Urothelium cell line (cell line): ENCODE measurements at places on chromosomes 13 and 19.

DNA sequence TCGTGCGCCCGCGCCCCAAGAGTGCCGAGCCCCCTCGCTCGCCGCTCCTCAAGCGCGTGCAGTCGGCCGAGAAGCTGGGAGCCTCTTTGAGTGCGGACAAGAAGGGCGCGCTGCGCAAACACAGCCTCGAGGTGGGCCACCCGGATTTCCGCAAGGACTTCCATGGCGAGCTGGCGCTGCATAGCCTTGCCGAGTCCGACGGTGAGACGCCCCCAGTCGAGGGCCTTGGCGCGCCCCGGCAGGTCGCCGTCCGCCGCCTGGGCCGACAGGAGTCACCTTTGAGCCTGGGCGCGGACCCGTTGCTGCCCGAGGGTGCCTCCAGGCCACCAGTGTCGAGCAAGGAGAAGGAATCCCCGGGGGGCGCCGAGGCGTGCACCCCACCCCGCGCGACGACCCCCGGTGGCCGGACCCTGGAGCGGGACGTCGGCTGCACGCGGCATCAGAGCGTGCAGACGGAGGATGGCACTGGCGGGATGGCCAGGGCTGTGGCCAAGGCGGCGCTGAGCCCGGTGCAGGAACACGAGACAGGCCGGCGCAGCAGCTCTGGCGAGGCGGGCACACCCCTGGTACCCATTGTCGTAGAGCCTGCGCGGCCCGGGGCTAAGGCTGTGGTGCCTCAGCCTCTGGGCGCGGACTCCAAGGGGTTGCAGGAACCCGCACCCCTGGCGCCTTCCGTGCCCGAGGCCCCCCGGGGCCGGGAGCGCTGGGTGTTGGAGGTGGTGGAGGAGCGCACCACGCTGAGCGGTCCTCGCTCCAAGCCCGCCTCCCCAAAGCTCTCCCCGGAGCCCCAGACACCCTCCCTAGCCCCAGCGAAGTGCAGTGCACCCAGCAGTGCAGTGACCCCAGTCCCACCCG is 7.1 kb downstream of the DNASE2 start:
- no peak for DNase-seq

DNA sequence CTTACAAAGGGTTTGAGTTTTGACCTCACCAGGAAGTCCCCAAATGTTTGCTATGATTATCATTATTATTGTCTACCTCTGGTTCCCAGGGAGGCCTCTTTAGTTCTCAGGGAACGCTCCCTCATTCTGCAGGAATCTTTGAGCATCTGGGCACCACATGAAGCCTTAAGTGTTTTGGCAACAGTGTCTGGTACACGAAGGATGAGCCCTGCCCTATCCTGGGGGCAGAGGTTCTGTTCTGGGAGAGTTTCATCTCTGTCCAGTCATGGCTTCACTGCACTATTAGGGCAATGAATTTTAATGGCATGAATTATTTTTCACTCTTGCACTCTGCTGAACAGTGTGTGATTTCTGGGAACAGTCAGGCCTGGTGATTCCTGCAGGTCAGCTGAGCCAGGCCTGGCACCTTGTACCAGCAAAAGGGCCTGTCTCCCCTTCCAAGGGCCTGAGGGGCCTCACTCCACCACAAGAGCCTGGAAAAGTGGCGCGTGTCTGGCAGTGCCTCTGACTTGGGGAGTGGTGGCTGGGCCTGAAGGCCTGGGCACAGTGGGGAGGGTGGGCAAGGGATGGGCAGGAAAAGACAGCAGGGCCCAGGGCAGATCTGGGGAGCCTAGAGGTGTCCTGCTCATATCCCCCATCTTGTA is 4.6 kb downstream of the FAM187B start:
- no peak for DNase-seq

DNA sequence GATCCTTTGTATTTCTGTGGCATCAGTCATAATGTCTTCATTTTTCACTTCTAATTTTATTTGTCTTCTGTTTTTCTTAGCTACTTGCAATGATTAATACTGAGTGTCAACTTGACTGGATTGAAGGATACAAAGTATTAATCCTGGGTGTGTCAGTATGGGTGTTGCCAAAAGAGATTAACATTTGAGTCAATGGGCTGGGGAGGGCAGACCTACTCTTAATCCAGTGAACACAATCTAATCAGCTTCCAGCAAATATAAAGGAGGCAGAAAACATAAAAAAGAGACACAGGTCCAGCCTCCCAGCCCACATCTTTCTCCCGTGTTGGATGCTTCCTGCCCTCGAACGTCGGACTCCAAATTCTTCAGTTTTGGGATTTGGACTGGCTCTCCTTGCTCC is 640.9 kb upstream of the MIR17HG start:
- DNase-seq = no peak

DNA sequence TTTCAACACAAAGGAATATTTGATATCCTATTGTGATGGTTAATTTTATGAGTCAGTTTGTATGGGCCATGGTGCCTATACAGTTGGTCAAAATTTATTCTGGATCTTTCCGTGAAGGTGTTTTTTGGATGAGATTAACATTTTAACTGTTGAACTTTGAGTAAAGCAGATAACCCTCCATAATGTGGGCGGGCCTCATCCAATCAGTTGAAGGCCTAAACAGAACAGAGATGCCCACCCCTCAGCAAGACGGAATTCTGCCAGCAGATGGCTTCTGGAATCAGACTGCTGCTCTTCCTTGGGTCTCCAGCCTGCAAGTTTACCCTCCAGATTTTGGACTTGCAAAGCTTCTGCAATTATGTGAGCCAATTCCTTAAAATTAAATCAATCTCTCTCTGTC is 16.0 kb downstream of the CSNK1A1L start:
- DNase-seq = no peak

GRCh38 chr13:113849546-113849945 is 14.3 kb downstream of the GAS6 start:
- DNase-seq = no peak

GRCh38 chr13:70391678-70392077 is 283.4 kb upstream of the KLHL1 start:
- DNase-seq = no peak

- DNase-seq = no peak
Observed at GRCh38 chr13:51623473-51623872, 39.2 kb downstream of the WDFY2 start.
